ENCODE measurements at places on chromosomes 2 and 18.

GRCh38 chr2:241933179-241933911 lies 63.8 kb downstream of the RTP5 start:
- DNase-seq: peak; percentile 36

- DNase-seq: peak; percentile 24
Observed at GRCh38 chr18:70380915-70381896, 92.4 kb downstream of the SOCS6 start.

- DNase-seq: no peak
Observed at GRCh38 chr2:240686460-240686859, 3.8 kb upstream of the AQP12B start.

GRCh38 chr2:213757525-213757924 lies 473.3 kb downstream of the SPAG16 start:
- no peak for DNase-seq

GRCh38 chr2:240405133-240405532 lies 30.3 kb upstream of the GPC1 start:
- no peak for DNase-seq

- no peak for DNase-seq
Observed at GRCh38 chr2:82120654-82121053, 1816.1 kb upstream of the LRRTM1 start.

DNA sequence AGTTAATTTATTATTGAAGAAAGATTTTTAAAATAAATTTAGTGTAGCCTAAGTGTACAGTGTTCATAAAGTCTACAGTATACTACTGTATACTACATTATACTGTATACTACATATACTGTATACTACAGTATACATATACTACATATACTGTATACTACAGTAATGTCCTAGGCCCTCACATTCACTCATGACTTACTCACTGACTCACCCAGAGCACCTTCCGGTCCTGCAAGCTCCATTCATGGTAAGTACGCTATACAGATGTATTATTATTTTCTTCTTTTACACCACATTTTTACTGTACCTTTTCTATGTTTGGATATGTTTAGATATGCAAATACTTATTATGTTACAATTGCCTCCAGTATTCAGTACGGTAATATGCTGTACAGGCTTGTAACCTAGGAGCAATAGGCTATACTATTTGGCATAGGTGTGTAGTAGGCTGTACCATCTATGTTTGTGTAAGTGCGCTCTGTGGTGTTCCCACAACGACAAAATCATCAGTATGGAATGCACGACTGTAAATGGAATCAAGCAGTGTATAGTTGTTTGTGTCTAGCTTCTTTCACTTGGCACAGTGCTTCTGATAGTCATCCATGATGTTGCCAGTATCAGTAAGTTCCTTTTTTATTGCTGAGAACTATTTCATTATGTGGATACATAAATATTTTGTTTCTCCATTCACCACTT lies 245.7 kb downstream of the MTX2 start:
- DNase-seq: no peak

- DNase-seq: no peak
Observed at GRCh38 chr2:8154936-8155335, 526.9 kb upstream of the ID2 start.

DNA sequence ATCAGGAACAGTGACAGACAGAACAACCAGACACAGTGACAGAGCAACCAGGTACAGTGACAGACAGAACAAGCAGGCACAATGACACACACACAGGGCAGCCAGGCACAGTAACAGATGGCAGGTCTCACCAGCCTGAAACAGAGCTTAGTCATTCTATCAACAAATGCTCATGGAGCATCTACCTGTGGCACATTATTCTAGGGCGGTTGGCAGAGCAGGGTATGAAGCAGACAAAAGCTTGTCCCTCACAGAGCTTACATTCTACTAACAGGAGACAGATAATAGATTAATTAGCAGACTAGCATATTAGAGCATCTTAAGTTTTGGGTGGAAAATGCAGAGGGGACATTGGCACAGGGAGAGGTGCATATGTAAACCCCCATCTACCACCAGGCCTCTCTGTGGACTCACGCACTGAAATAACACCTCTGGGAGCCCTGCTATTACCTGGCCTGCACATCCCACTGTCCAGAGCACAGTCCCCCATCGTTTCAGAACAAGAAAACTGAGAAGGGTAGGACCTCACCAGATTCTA lies 64.1 kb upstream of the RAB6C start:
- DNase-seq: no peak

DNA sequence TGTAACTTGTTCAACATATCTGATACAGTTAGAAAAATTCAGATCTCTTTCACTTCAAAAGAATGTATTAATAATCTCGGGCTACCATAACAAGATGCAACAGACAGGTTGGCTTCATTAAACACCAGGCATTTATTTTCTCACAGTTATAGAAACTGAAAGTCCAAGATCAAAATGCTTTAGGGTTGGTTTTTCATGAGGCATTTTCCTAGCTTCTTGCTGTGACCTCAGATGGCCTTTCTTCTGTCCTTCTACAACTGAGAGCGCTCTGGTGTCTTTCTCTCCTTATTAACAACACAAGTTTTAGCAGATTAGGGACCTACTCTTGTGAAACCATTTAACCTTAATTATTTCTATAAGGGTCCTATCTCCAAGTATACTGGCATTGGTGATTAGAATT lies 452.5 kb downstream of the ZNF804A start:
- no peak for DNase-seq

- DNase-seq: no peak
Observed at GRCh38 chr2:123596621-123597020, 428.5 kb upstream of the CNTNAP5 start.

DNA sequence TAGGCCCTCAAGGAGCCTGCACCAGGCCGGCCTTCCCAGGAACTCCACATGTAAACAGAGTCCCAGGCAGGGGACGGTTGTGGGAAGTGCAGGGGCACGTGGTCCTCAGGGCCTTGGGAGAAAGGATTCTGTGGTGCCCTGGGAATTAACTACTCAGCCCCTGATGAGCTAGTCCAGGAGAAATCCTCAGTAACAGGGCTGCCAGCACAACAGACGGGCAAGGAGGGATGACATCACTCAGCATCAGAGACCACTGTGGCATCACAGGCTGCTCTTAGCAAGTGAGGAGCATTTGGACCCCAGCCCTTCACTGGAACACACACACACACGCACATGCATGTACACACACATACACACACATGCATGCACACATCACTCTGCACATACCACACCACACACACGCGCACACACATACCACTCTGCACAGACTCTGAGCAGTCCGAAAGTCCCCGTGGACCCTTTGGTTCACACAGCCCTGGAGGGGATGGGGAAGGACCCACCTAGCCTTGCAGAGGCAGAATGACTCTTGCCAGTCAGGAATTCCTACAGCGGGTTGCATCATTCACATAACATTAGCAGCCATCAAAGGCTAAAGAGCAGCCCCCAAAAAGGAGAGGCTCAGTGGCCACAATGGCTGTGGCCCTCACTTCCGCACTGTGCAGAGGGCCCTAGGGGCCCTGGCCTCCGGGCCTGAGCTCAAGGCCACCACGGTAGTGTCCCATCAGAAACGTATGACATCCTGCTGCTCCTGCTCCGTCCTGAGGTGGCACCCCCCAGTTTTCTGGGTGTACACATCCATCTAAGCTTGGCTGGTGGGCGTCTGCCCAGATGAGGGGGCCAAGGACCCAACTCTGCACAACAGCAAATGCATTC lies 1.9 kb upstream of the NMUR1 start:
- DNase-seq: no peak

DNA sequence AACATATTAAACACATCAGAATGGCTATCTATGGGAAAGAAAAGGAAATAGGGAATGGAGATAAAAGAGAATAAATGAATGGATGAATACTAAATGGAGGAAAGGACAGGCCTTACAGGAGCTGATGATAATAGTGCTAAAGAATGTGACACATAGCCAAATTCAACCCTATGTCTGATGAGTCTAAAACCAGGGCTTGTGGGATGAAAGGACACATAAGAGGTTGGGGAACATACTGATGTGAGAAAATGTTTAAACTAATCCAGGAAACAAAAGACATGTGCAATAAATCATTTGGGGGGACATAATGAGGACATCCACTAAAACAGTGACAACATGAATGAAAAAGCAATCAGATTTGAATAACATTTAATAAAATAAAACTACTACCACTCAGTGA lies 120.0 kb downstream of the DYM start:
- no peak for DNase-seq

GRCh38 chr2:43266711-43267111 lies 40.3 kb upstream of the ZFP36L2 start:
- DNase-seq: no peak

DNA sequence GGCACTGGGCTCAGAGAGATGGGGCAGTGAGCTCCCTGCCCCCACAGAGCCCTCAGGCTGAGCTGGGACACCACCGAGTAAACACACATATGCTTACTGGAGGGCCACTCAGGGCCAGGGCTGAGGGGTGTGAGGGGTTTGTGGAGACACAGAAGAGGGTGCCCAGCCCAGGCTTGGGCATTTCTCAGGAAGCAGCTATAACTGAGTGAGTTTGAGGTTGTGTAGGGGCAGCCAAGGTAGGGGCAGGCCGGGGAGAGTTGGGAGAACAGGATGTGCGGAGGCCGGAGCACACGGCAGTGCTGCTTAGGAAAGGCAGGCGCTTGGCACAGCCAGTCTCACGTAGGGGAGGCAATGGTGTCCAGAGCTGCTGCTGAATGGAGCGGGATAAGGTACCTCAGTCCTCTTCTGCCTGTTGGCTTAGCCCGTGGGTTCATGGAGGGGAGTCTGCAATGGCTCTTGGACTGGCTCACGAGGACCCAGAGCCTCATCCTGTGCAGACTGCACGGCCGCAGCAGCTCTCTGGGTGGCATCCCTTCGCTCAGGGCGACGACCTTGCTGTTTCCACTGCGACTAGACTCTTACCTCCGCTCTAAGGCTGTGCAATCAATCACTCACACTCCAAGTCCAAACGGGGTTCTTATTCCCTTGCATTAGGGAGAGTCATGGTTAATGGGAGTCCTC lies 466.1 kb upstream of the HS6ST1 start:
- DNase-seq: no peak

- no peak for DNase-seq
Observed at GRCh38 chr18:10040287-10041011, 126.6 kb downstream of the VAPA start.

GRCh38 chr18:1571206-1571605 lies 666.5 kb downstream of the ADCYAP1 start:
- no peak for DNase-seq

- no peak for DNase-seq
Observed at GRCh38 chr2:10920764-10921388, 9.1 kb downstream of the KCNF1 start.

DNA sequence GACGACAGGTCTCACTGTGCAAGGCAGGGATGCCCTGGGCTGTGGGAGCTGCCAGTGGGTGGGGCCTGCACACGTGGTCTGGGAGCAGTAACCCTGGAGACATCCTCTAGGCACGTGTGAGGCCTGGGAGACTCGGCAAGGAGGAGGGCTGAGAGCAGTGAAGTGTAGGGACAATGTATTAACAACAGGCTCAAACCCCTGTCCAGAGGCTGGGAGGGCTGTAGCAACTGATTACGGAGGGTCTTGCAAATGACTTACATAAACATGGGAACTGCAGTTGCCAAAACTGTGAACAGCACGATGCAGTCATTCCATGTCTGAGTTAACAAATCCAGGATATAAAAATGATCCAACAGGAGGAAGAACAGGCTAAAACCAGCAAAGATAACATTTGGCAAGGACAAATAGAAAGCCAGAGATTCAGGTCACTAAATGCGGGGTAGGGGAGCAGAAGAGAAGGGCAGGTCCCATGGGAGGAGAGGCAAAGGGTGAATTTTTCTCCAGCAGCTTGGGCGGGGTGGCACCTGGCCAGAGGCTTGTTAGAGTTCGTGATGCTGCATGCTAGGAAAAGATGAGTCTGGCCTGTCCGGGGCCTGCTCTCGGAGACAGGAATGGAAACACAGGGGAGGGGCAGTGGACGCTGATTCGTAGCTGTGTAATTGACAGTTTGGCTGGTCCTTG lies 44.9 kb downstream of the CYP27C1 start:
- no peak for DNase-seq

DNA sequence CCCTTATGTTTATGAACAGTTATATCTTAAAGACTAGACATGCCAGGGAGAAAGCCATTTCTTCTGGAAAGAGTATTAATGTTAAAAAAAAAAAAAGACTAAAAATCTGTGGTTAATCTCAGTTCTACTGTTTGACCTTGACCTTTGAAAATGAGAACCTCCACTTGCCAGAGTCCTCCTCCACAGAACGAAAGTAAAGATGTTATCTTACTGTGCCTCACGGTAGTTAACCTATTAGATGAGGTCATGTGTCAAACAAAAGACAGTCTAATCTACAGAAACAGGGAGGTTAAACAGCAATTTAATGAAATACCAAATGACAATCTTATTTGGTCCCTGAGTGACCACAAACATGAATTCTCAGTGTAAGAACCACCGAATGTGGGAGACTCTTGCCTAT lies 51.2 kb downstream of the SLC14A2 start:
- DNase-seq: no peak

DNA sequence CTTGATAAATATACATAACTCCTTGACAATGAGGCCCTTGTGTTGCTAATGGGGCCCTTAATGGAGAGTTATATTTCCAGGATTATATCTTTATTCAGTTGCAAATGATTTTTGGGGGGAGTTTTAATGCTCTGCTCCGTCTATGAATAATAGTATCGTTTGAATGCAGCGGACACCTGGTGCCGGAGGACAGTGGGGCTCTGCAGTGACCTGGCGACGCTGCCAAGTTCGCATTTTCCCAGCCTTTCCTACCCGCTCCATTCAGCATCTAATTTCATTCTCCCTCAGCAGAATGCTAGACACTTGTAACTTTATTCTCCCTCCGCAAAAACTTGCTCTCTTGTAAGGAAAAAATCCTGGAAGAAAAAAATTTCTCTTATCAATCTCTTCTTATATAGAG lies 257.6 kb upstream of the SALL3 start:
- DNase-seq: peak; percentile 45

DNA sequence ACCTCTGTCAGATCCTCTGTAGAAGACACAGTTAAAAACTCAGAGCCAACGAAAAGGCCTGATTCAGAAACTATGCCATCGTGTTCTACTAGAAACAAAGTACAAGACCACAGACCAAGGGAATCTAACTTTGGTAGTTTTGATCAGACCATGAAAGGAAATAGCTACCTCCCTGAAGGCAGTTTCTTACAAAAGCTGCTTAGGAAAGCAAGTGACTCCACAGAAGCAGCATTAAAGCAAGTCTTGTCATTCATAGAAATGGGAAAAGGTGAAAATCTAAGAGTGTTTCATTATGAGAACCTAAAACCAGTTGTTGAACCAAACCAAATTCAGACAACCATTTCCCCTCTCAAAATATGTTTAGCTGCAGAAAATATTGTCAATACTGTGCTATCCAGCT lies 58.2 kb downstream of the FSIP2 start:
- no peak for DNase-seq

GRCh38 chr18:3046216-3046808 lies 33.4 kb upstream of the LPIN2 start:
- no peak for DNase-seq

DNA sequence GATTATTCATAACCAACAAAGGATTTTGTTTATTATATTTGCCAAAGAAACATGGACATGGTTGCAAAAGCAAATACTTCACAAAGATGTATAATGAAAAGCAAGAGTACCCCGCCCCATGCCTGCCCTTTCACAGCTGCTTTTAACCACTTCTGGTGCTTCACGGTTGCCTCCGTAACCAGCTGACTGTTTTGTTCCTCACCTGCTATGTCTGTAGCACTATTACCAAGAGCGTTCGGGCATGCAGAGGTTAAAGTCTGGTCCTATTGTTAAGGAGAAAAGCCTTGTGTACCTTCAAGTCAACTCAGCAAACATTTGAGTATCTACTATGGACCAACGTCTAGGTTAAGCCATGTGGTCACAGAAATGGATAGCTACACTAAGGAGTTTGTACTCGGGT lies 115.2 kb upstream of the FOSL2 start:
- no peak for DNase-seq

- DNase-seq: no peak
Observed at GRCh38 chr2:151261977-151262291, 271 bp upstream of the RBM43 start.
